ENCODE measurements at places on chromosomes 4 and X.
A peak's percentile ranks its signal among the peaks of the same experiment; 100 is the strongest.

DNA sequence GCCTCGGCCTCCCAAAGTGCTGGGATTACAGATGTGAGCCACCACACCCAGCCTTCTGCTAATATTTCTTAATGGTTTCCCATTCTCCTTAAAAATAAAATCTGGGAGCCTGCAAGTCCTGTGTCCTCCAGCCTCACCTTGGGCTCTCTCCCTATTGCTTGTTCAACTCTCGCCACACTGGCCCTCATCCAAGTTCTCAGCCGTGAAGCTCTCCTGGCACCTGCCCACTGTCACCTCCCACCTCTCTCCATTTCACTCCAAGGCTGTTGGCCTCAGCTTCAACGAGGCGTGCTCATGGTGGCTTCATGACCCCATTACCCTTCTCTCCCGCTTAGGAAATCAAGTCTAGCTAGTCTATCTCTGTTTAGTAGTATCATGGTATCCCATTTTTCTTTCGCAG lies 9.5 kb upstream of the ETNPPL start:
- no peak for DNase-seq

- peak; percentile 91 for DNase-seq
Observed at GRCh38 chr4:89681219-89681618, 155.7 kb downstream of the SNCA start.

- no peak for DNase-seq
Observed at GRCh38 chrX:23373129-23373804, 38.6 kb downstream of the PTCHD1 start.

DNA sequence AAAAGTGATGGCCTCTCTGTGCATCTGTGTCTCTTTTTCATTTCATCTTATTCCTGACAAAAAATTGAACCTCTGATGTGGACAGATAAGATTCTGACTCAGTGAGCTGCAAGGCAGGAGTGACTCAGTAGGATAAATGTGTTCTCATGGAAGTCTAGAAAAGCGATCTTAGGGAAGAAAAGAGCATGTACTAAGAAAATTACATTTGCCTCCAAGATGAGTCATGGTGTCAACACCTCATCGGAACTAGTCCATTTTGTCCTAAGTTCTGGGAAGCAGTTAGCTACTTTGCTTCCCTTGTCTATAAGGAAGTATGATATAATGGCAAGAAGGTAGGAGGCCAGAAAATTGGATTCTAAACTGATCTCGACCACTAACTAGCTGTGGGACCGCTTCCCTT lies 83.5 kb upstream of the AFF2 start:
- no peak for DNase-seq

GRCh38 chrX:15437724-15438123 lies 53.5 kb upstream of the VEGFD start:
- no peak for DNase-seq

- no peak for DNase-seq
Observed at GRCh38 chr4:55004831-55005230, 120.6 kb downstream of the KDR start.

DNA sequence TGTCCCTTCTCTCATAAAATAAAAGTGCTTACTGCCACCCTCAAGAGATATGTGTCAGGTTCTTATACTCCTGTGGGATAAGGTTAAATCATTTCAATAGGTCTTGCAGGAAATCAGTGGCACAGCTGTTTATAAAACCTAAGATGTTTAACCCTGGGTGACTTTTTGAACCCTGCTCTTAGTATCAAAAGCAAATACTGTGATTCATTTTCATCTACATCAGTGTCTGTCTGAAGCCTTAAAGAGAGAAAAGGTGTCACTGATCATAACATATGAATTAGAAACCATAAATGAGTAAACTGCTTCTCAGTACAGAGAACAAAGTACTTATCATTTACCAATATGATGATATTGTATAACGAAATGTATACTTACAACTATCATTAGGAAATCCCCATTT lies 59.0 kb downstream of the CCSER1 start:
- DNase-seq: no peak

DNA sequence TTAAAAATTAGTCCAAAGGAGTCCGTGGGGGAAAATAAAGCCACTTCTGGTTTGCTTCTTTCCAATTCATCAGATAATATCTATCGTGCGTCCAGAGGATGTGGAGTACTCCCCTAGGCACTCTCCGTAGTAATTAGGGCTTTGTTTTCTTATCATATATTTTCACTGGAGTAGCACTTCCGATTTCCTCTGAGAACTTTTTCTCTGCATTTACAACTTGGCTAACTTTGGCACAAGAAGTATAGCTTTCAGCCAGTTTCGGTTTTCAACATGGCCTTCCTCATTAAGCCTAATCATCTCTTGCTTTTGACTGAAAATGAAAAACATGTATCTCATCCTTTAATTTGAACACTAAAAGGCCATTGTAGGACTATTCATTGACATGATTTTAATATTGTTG lies 80.5 kb downstream of the CASP3 start:
- no peak for DNase-seq

GRCh38 chr4:1271686-1272085 lies 18.0 kb upstream of the MAEA start:
- no peak for DNase-seq

- no peak for DNase-seq
Observed at GRCh38 chr4:165048170-165048569, 5.5 kb upstream of the TRIM75 start.

DNA sequence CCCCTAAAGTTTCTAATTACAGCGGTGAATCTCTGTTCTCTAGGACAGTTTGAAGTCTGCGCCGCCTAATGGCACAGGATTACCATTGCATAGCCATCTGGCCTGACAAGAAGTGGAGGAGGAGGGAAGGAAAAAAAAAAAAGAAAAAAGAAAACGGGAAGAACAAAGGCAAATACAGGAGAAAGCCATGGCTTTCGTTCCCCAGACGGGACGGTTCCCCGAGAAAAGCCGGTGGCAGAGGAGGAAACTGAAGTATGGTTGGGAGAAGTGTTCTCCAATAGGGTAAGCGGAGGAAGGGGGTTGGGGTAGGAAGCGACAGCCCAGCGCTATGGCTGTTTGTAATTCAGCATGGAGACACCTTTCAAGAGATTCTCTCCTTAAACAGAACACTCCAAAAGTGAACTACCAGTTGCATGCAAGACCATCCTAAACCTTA lies 80.8 kb downstream of the HMGN5 start:
- no peak for DNase-seq

- no peak for DNase-seq
Observed at GRCh38 chr4:102705391-102705935, 55.3 kb downstream of the MANBA start.

DNA sequence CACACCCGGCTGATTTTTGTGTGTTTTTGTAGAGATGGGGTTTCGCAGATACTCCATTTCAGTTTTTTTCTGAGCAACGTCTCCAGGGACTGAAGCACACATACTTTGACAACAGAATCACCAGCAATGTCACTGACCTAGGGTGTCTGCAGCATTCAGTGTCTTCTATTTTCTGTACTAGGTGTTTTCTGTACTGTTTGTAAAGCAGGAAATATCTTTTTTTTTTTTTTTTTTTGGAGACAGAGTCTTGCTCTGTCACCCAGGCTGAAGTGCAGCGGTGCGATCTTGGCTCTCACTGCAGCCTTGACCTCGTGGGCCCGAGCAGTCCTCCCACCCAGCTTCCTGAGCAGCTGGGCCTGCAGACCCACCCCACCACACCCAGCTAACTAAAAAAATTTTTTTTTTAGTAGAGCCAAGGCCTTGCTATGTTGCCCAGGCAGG lies 8.9 kb downstream of the ADD1 start:
- DNase-seq: no peak

DNA sequence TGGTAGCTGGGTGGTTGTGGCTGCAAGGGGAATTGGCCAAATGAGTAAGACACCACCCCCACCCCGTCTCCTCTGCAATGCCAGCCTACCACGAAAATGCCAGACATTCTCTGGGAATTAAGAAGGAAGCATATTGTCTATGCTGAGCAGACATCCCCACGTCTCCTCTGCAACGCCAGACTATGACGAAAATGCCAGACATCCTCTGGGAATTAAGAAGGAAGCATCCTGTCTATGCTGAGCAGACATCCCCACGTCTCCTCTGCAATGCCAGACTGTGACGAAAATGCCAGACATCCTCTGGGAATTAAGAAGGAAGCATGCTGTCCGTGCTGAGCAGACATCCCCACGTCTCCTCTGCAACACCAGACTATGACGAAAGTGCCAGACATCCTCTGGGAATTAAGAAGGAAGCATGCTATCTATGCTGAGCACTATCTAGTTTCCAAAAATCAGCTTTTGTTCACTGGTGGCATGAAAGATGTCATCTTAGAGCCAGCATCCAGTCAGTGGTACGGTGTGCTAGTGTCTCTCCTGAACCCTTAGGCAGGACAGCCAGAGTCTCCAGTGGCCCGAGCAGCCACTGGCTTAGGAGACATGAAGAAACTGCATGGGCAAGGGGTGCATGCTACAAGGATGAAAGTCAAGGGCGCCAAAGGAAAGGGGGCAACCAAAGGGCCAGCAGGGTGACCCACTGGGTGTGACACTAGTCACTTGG lies 339.8 kb upstream of the FRG1 start:
- DNase-seq: no peak

DNA sequence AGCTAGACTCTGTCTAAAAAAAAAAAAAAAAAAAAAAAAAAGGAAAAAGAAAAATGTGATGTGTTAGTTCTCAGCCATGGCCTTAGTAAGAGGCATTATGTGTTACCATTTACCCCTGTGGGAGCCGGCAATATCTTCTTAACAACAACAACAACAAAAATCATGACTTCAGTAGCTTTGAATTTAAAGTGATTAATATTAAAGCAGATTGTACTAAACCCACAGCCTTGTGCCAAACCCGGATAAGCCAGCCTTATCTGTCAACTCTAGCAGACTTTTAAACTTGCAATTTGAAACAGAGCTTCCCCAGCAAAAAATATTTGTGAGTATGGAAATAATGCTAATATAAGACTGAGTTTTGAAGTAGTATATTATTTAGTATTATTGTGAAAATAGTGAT lies 462.1 kb upstream of the GNPDA2 start:
- no peak for DNase-seq

GRCh38 chrX:65999563-66000148 lies 40.2 kb downstream of the VSIG4 start:
- DNase-seq: no peak

DNA sequence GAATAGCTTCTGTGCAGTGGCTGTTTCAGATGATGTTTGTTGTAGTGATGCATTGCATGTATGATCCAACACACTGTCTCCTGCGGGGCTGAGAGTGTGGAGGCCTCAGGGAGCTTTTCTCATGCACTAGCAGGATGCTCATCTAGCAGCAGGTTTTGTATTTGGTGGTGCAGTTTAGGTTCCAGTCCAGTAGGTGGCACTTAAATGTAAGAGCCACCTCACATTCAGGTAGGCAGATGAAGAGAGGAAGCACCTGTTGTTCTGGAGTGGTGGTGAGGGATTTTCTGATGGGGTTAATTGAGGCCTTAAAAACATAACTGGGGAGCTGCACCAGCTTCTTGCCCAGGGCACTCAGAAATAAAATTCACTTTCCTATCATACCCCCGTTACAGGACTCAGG lies 300.9 kb downstream of the SPIN4 start:
- DNase-seq: no peak

DNA sequence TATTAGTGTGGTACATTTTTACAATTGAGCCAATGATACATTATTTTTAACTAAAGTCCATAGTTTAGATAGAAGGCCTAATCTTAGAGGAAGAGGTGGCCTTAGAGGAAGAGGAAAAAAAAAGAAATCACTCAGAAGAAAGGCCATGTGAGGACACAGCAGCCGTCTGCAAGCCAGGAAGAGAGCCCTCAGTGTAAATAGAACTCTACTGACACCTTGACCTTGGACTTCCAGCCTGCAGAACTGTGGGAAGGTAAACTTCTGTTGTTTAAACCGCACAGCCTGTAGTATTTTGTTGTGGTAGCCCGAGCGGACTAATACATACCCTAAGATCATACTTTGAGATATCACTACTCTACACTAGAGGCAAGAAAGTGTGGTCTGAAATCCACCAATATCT lies 5.1 kb upstream of the KCNIP4 start:
- no peak for DNase-seq

DNA sequence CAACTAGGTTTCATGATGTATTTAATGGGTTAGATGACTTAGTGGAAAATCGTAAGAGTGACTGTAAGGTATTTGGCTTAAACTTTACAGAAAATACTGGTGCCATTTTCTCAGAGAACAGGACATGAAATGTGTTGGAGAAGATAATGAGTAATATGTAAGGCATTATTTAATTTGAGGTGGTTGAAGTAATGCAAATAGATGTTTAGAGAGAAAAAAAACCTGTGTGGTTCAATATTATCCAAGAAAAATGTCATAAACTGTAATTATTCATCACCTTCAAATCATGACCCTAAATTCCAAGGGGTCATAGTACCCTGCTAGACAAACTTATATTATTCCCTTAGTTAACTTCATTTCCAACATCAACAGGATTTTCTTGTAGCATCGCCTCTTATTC lies 171.7 kb downstream of the EPHA5 start:
- DNase-seq: no peak

GRCh38 chr4:148052448-148052847 lies 320.6 kb downstream of the ARHGAP10 start:
- DNase-seq: no peak

GRCh38 chrX:68175562-68175961 lies 257.7 kb downstream of the OPHN1 start:
- DNase-seq: no peak

GRCh38 chrX:121014826-121015225 lies 29.3 kb upstream of the CT47A1 start:
- no peak for DNase-seq

- no peak for DNase-seq
Observed at GRCh38 chr4:149140841-149141240, 674.8 kb downstream of the IQCM start.

GRCh38 chr4:80507507-80507906 lies 172.0 kb downstream of the CFAP299 start:
- DNase-seq: no peak

DNA sequence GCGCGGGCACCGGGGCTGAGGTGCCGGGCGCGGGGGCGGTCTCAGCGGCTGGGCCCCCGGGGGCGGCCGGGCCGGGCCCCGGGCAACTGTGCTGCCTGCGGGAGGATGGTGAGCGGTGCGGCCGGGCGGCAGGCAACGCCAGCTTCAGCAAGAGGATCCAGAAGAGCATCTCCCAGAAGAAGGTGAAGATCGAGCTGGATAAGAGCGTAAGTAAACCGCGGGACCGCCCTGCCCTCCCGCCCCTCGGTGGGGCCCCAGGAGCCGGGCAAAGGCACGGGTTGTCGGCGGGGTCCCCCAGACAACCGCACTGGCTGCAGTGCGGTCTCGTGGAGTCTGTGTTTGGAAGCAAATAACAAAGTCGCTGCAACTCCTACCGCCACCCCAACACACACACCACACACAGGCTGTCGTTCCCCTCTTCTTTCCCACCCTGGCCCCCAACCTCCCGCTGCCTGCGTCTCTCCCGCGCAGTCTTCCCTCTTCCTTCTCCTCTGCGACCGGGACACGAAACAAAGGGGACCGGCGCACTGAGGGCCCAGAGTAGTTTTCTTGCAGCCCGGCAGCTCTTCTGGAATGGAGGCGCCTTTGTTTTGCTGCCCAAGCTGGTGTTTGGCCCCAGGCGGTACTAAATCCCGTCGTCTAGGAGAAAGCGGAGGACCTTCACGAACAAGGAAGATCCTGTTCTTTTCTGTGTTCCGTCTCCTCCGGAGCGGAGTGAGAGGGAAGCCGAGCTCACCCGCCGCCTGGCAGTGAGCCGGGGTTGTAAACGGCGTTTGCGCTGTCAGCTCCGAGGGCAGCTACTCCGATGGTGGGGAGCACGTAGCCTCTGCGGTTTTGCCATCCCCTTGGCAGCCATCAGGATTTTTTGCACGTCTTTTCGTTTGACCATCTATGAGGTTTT lies 788 bp downstream of the SAP30 start:
- peak; percentile 10 for DNase-seq

Measured in NCI-H510A (cell line).